ENCODE measurements at places on chromosomes 7 and 10. TPM values are rescaled to one million over a fixed set of nuclear protein-coding genes. Genes with fewer than 3 reads are reported as not detected.
A peak's percentile ranks its signal among the peaks of the same experiment; 100 is the strongest.

DNA sequence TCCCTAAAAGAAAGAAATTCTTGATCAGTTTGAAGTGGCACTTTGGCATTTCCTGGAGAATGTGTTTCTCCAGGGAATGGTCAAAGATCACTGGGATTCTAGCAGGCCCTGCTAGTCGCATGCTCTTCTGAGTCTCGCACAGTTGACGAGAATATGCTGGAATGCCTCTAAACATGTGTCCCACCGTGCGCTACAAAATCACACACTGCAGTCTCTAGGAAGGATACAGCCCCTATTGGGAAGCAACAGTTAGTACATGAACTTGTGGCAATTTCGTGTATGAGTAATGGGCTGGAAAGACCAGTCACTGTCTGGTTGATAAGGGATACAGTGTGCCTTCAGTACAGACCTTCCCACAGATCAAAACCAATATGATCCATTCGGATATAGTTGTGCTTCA lies 257.9 kb downstream of the PRPF18 start:
- no peak for DNase-seq

DNA sequence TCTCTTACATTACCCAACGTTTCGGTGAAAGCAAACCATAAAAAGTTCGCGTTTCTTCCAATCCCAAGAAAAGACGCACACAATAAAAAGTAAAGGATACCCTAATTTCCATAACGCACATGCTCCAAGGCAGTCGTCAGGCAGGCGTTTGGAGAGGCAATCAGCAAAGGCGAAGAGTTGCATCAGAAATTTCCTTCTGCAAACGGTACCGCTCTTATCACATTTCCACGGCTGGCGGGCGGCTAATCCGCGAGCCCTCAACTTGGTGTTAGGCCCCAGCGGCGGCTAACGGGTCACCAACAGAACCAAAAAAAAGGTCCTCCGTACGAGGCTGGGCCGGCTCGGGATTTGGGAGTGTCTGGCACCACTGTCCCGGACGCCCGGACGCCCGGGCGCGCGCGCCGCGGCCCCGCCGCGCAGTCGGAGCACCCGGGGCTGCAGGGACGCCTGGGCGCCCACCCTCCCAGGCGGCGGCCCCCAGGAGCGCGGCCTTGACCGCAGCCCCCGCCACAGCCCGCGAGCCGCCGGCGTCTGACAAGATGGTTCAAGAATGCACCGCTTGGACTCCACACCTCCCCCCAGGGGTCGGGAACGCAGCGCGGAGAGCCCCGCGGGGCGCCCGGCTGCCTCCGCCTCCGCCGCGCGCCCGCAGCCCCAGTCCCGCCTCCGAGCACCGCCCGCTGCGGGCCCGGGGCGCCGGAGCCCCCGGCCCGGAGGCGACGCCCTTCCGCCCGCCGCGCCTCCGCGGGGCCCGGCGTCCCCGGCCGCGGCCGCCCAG lies 9.8 kb upstream of the GRB10 start:
- peak; percentile 71 for DNase-seq

DNA sequence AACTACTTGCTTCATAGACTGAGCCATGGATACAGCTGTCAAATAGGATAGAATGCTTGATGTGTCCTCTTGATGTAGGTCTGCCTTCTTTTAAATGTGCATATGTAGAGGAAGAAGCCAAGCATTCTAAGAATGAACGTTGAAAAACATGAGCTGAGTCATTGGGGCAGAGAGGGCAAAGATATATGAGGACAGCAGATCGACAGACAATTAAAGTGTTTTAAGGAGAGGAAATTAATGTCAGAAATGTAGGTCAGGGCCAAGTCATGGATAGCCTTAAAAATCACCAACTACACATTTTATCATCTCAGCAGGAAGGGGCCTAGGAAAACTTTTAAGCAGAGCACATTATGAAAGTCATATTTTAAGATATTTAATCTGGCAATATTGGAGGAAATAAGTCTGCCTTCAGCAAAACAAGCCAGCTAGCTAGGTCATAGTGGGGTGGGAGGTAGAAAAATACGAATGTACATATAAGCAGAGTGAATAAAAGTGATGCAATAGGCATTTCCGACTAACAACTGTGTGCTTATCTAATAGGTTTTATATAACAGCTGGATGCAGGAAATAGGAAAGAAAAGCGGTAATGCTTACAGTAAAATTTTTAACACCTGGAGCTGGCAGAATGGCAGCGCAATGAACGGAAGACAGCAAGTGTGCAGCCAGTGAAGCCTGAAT lies 638.3 kb upstream of the TPK1 start:
- no peak for DNase-seq

- no peak for DNase-seq
These were observed 266.2 kb downstream of the SLC25A13 start for GRCh38 chr7:96055717-96056116.

RBM20 gene
- 0.29 TPM for total RNA-seq

EBLN1 gene
- total RNA-seq: not detected

- DNase-seq: no peak
These were observed 24.1 kb downstream of the CAMK2G start for GRCh38 chr10:73850211-73850610.

GRCh38 chr7:143331179-143331801 lies 15.4 kb downstream of the CLCN1 start:
- DNase-seq: no peak

AASS gene
- total RNA-seq: 106 TPM

- DNase-seq: peak; percentile 43
These were observed 31.0 kb upstream of the MKI67 start for GRCh38 chr10:128156999-128157755.

ANXA8 gene
- total RNA-seq: not detected

ADRA2A gene
- not detected for total RNA-seq

MACROH2A2 gene
- total RNA-seq: 6.7 TPM

DNA sequence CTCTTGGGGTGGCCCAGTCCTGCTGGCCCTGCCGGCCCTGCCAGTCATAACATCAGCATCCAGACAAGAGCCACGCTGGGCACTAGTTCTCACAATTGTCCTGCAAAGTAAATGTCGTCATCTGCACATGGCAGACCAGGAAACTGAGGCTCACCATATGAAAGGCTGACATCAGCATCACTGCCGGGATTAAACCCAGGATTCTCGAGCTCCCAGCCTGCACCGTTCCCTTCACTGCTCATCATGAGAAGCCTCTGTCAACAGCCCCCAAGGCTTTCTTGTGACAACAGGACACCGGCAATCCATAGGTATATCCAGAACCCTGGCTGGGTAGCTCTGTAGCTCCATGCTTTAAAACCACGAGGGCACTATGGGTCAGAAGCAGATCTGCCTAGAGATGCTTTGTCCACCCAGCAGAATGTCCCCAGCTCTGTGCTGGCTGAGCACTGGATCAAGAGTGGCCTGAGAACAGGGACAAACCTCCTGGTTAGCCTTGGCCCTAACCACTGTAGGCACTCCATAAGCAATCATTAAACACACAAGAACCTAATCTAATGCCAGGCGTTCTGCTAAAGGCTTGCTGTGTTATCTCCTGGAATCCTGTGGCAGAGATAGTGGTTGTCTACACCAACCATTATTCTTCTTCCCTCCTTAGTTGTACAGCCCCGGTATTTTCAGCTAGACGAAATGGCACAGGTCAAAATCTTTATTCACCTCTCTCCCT lies 41.2 kb upstream of the C10orf71 start:
- no peak for DNase-seq

All from stomach (tissue), 19 donors.